ENCODE measurements at places on chromosomes 1 and 21.

DNA sequence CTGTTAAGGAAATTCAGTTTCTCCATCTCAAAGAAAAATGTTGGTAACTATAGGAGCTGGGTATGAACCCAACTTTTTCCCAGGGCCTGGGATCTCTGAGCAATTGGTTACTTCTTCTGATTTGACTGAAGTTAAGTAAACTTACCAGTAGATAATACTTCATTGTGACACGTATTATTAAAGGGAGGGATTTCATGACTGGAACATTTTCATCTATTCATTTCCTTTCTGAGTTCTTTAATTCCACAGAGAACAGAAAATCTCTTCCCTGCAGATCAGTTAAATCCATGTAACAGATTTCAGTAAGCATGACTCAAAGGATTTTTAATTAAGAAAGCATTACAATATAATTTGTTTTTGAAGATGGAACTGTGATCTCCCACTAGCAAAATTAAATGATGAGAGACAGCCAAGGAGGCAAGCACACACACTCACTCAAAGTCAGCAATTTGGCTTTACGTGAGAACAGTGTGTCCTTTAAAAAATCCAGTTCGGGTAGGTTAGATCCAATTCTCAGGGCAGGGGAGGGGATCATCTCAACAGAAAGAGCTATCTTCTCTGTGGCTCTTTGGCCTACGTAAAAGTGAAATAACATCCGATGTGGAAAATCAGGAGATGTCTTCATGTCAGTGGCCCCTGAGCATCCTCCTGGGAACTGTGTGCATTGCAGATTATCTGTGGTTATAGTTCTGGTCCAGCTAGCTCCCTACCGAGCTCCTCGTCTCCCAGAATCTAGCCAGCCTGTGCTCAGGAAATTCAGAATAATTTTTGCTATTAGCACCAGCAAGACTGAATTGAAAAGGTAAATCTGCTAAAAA is 10.8 kb upstream of the MYOC start:
- no peak for DNase-seq

DNA sequence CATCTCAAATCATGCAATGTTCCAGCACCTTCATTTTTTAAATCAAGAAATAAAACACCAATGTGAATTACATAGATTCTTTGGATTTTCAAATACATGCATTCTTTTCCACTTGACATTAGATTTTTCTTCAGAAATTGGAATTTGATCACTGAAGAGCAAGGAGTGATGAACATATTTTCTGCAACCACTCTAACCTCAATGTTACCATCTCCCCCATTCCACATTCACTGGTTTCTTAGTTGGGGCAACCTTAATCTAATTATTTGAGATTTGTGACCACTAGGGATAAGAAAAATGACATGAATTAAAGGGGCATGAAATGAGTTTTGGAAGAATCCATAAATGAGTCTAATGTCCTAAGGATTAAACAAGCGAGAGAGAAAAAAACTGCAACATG is 168.7 kb upstream of the NR5A2 start:
- DNase-seq = no peak

GRCh38 chr1:98221923-98222322 is 301.1 kb upstream of the DPYD start:
- no peak for DNase-seq

- no peak for DNase-seq
Observed at GRCh38 chr1:46550751-46551231, 656 bp downstream of the KNCN start.

DNA sequence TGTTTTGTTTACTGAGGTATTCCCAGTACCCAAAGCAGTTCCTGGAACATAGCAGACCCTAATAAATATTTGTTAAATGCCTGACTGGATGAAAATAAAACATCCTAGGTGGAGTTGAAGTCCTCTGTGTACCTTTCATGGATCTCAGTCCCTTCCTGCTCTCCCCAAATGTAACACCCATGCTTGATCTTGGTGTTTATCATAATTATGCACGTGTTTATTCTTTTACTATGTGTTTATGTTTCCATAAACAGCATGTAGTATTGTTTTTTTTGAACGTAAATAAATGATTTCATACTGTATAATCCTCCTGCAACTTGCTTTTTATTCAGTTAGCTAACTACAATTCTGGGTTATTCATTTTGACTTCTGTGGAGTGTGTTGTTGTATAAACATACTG is 4.8 kb downstream of the LACTBL1 start:
- DNase-seq = no peak

DNA sequence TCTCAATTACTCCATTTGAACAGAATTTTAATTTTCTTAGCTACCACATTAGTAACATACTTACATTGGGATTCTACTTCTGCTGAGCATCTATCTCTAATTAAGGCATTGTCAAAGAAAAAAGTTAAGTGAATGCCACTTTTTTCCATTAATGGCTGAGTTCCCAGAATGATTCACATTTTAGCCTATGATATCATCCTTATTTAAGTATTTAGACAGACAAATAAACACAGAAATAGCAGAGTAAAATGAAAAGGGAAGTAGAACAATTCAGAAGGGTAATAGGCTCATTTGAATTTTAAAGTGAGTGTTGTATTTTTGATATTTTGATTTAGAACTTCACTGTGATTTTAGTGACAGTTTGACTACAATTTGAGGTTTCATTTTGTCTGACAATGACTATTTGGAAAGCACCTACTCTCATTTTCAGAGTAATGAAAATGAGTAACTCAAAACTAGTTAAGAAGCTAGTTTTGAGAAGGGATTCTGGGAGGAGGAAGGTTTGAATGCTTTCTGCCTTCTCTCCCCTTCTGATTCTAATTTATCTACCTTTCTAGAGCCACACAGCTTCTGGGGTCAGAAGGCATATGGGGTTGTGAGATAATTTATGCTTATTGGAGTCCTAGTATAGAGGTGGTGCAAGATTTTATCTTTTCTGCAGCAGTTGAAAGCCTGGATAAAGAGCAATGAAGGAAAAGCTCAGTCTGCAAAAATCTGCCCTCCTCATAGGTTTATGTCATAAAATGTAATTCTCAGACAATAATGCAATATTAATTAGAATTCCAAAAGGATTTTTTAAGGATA is 15.5 kb downstream of the LYPLAL1 start:
- DNase-seq = peak; percentile 46

- no peak for DNase-seq
Observed at GRCh38 chr1:218351391-218352074, 6.4 kb downstream of the TGFB2 start.

DNA sequence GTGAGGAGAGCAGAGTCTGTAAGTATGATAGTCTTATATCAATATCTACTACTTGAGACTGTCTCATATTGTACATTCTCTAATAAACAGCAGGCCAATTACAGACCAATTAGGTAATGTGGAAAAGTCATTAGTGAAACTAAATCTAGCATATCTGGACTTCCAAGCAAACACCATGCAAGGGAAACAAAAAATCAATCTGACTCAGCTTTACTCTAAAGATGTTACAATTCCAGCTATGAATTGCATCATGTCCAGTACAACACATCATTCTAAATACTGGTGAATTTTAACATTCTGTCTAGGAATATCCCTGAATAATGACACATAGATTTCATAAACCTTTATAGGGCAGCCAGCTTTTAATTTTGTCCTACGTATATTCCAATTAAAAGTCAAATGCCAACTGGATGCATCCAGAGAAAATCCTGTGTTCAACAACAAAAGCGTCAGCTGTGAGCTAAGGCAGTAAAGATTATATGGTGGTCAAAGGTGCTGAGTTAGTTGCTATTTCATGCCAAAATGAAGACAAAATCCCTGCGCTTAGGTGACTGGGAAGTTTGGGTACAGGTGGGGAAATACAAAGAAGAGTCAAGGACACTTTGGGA is 159.3 kb downstream of the TTLL7 start:
- no peak for DNase-seq

- no peak for DNase-seq
Observed at GRCh38 chr1:230696722-230697437, 17.0 kb downstream of the AGT start.

Measured in kidney capillary endothelial cell (primary cell).